Chondrocyte (in vitro differentiated cells): ENCODE measurements at places on chromosomes 1 and 21. TPM values are rescaled to one million over a fixed set of nuclear protein-coding genes. Genes with fewer than 3 reads are reported as not detected.

Gene TARBP1
- 11.2 to 22.2 TPM (median 12.9 TPM) in 3 replicates for total RNA-seq

Gene ERICH3
- total RNA-seq = not detected in 3 replicates

Gene RCSD1
- total RNA-seq = 1.1 to 1.4 TPM in 2 of 3 replicates, not detected in the other

Gene UBE2U
- total RNA-seq = 0.27 TPM in 1 of 3 replicates, not detected in the others

Gene SLC35A3
- 14.7 to 23.0 TPM (median 18.3 TPM) in 3 replicates for total RNA-seq

- no peak for DNase-seq
Measured at GRCh38 chr1:1067284-1067859, 6.7 kb downstream of the RNF223 start.

- DNase-seq = no peak
Measured at GRCh38 chr1:111605576-111605975, 14.0 kb upstream of the RAP1A start.

GRCh38 chr1:61244114-61244513, 161.8 kb downstream of the NFIA start:
- DNase-seq = no peak

DNA sequence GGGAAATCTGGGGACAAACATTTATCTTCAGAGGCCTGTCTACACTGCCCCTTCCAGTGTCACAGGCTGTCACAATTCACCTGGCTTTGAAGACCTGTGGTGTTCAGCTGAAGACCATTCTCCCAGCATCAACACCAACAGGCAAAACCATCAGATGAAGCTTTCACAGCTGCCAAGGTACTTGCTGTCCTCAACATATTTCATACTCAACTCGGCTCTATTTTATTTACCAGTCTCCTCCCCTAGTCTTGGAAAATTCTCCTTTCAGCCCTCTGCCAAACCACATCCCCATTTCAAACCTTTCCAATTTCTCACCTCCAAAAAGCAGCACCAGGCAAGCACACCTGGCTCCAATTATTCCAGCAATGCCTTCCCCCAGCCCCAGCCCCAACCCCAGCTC, 108.8 kb downstream of the TGFBR3 start:
- no peak for DNase-seq

DNA sequence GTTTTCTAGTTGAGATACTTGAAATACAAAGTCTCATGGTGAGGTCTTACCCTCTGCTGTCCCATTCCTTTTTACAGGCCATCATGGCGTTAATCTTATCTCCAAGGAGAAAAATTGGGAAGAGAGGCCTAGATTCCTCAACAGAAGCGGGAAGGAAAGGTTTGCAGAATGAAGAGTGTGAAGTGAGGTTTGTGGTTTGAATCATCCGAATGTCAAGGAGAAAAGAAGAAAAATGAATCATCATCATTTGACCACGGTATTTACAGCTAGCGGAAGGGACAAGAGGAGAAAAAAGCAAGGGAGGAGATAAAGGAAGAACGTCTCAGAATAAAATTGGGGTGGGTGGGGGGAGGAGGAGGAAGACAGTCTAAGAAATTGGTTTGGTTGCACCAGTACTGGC, 935 bp upstream of the COG2 start:
- no peak for DNase-seq

DNA sequence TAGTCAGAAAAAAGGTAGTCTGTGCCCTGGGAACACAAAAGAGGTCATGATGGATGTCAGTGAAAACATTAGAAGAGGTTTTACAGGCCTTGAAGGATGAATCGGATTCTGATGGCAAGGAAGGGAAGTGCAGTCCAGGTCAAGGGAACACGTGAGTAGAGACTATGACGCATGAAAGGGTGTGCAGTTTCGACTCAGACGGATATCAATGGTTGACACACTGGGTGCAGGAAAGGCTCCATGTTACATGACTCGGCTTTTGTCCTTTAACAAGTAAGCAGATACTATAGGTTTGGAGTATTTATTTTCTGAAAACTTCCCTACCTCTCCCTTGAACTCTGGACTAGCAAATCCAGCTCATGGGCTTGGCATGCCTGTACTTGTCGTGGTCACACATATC, 55.3 kb downstream of the SEC16B start:
- no peak for DNase-seq

GRCh38 chr1:160491017-160491416, 32.0 kb downstream of the SLAMF6 start:
- no peak for DNase-seq
